ENCODE measurements at places on chromosomes 1 and 21.

GRCh38 chr1:36231191-36231590, 6.9 kb downstream of the THRAP3 start:
- no peak for DNase-seq

GRCh38 chr1:115288591-115289198, 49.4 kb downstream of the NGF start:
- DNase-seq = no peak

DNA sequence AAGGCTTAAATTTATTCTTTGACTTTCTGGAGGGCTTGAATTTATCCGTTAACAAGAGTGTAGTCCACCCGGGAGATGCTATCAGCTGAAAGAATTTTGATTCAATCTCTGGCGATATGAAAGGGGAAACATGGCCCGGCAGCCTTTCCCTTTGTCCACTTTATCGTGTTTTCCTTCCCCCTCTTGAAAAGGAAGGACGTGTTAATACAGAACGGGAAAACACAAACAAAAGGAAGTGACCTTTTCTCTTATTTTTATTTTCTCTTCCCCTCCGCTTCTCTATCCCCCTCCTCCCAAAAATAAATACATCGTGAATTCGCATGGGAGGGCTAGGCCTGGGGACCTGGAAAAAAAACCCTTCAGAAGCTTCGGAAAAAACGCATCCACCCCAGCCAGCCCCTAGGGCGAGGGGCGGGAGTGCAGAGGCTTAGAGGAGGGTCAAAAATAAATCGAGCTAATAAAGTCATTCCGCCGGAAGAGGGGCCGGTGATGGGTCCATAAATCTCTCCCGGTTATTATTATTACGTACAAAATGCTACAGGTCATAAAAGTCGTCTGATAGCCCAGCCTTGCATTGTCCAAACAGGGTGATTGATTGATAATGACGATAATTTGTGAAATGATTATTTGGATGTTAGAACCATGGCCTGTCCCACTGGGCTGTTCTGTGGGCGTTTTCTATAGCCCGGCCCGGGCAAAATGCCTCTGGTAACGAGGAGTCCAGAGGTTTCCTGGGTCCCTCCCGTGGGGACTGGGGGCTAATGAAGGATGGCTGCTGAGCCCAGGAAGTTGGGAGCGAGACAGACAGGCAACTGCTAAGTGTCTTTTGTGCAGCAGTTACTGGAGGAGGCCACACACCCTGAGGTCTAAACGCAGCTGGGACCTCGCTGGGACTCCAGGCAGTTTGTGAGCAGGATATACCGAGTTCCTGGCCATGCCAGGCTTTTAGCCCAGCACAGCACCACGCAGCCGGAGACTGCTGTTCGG, 179.4 kb downstream of the PRDM16 start:
- DNase-seq = no peak

DNA sequence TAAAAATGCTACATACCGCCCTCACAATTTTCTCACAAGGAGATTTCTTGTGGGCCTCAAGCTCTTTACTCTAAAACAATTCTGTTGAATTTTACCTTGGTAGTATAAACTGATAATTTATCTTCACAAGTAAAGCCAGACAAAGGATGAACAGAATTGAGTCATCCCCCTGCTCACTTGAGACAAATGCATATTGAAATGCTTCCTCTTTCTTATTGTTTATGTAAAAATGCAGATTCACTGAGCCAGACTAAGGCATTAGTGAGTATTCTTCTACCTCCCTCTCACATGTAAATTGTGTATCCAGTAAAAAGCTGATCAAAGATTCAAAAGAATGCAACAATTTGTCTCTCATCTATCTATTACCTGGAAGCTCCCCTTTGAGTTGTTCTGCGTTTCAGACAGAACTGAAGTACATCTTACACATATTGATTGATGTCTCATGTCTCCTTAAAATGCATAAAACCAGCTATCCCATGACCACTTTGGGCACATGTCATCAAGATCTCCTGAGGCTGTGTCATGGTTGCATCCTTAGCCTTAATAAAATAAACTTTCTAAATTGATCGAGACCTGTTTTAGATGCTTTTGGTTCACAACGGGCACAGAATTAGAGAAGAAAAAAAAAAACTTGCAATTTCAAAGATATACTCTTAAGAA, 743.1 kb upstream of the B3GALT2 start:
- no peak for DNase-seq

DNA sequence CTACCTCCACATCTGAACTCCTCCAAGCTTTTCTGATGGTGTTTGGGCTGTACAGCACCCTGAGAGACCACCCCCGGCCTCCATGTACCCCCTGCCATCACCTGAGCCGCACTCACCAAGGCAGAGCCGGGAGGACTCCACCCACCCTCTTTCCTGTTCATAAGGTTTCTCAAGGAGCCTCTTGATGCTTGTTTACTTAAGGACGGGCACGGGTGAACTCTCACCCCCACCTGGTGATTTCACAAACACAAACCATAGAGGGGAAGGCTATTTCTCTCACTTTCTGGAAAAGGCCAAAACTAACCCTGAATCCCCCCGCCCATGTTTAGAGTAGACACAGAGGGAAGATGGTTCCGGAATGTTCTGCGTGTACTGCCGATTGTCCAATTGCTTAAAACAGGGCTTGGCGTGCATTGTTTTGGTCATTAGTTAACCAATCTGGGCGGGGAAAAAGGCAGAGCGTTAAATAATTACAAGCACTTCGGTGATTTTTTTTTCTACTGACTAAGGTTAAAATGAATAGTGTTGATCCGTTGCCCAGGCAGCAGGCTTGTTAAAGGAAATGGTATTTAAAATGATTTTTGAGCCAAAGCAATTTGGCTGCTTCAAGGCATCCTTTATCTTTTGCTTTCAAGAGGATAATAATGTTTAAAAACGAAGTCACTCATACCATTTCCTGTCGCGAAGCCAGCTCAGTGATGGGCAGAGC, 279.8 kb upstream of the VAMP3 start:
- no peak for DNase-seq

- DNase-seq = no peak
Observed at GRCh38 chr1:40361201-40361600, 12.3 kb upstream of the SMAP2 start.

DNA sequence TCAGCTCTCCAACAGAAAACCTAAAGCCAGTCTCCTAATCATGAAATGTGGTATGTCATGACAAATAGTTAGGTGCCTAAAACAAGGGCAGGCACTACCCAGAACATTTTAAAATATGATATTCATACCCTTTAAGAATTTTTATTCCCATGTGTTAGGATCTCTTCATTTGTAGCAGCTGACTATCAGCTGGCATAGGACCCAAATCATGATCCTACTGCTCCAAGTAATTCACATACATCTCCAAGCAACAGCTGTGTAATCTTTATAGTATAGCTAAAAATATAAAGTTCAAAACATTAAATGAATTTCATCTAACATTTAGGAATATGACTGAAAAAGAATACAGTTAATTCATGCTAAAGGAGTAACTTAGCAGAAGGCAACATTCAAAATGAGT, 57.5 kb downstream of the ENAH start:
- DNase-seq = no peak

DNA sequence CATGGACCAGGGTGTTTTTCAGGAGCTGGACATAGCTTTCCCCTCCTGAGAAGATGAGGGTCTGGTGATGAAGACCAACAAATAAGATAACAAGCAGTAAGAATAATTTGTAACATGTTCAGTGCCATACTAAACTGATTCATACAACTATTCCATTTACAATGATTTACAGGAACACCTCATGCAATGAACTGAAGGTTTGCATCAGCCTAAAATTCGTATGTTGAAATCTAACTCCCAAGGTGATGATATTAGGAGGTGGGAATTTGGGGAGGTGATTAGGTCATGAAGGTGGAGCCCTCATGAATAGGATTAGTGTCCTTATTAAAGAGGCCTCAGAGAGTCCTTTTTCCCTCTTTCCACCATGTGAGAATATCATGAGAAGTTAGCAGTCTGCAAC, 15.9 kb upstream of the NIBAN1 start:
- DNase-seq = no peak

DNA sequence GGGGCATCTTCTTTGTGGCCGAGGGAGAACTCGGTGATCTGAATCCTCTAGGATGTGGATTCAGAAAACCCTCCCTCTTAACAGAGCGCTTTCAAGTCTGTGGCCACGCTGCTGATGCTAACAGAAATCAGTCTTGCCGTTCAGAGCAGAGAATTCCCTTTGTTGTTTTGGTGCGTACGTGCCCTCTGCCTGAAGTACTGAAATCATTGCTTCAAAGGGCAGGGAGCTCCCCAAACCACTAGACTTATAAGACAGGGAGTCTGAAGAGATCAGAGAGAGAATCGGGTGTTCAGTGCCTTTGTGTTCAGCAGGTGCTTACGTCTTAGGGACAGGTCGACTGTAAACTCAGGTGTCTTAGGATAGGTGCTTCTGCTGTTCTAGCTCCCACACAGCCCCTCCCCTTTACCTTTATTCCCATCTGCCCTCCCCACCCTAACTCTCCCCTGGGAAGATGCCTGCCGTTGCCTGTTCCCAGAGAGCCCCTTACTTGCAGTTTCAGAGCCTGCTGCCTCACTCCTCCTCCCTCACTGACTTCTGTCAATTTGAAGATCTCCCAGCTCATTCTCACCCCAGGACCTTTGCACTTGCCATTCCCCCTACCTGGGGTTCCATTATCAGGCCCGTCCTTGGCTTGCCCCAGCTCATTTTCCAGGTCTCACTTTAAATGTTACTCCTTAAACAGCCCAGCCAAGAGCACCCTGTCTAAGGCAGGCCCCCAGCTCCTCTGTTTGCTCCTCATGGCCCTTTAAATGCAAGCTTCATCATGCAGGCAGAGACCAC, 143.0 kb downstream of the CAMTA1 start:
- no peak for DNase-seq

GRCh38 chr1:9475061-9475627, 64.1 kb upstream of the SLC25A33 start:
- DNase-seq = no peak
